Activated gamma-delta T cell (primary cell): ENCODE measurements at places on chromosomes 4 and X.

- no peak for DNase-seq
Observed at GRCh38 chr4:42412251-42412650, 15.0 kb downstream of the SHISA3 start.

GRCh38 chr4:51851090-51851936 lies 8.4 kb downstream of the DCUN1D4 start:
- no peak for DNase-seq

DNA sequence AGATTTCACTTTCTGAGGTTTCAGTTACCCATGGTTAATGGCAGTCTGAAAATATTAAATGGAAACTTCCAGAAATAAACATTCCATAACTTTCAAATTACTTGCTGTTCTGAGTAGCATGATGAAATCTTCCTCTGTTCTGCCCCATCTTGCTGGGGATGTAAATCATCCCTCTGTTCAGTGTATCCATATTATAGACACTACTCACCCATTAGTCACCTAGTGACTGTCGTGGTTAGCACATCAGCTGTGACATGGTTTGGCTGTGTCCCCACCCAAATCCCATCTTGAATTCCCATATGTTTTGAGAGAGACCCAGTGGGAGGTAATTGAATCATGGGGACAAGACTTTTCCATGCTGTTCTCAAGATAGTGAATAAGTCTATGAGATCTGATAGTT lies 125.5 kb upstream of the GIMD1 start:
- no peak for DNase-seq

DNA sequence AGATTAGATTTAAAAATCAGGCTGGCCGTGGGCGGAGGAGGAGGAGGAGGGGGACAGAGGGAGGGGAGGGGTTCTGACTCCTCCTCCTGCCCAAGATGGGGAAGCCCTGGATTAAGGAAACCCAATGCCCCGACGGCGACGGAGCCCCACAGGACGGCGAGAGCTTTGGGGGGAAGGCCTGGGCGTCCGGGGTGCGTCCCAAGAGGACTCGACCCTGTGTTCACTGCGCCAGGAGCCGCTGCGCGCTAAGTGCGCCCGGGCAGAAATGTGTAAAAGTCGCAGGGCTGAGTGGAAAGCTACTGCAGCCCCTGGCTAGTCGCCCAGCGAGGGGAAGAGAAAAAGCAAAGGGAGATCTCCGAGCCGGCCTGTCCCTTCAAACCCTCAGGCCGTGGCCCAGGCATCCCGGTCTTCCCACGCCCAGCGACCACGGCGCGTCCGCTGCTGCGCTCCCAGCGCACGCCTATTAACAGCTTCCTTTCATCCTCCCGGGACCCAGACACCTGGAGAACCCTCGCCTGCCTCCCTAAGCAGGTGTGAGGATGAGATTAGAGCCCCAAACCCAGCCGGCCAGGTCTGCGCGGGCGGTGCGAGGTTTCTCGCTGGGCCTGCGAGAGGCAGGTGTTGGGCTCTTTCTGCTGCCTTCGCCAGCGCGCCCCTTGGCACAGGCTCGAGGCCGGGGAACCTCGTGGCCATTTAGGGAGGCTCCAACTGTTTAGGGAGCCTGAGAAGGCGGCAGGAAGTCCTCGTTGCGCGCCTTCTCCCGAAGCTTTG lies 1.4 kb upstream of the RPS6KA3 start:
- DNase-seq = peak; percentile 12

DNA sequence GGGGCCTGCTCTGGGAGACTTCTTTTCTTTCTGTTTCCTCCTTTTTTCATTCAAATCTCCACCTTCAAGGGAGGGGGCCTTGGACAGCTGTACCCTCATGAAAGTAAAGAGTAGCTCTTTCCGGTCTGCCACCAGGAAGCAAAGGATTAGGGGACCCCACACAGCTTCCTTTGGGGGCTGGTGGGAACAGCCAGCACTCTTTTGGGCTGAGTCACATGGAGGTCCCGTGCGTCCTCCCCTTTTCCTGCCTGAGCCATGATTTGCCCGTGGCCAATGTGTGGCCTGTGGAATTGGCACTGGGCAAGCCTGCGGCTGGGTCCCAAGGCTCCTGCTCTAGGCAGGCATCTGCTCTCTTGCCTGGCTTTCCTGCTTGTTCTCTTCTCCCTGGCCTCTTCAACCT lies 65.5 kb downstream of the FHDC1 start:
- DNase-seq = no peak

GRCh38 chrX:68059469-68059868 lies 373.8 kb downstream of the OPHN1 start:
- no peak for DNase-seq

DNA sequence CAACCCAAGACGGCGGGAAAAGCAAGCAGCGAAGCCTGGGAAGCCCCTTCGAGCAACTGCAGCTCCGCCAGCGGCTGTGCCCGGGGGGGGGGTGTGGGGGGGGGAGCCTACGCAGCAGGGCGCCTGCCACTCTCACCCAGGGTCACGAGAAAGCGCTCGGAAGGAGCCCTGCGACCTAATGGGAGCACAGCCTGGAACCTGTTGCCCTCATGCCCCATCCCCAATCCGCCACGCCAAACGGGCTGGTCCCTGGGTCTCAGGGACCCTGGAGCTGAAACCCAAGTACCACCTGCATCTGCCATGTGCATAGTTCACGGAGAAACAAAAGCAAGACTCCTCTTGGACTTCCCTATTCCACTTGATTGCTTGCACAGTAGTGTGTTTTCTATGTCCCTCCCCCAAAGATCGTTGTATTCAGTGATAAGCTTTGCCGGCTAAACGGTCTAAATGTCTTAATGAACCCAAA lies 359 bp upstream of the GAB3 start:
- DNase-seq = no peak

GRCh38 chr4:19534159-19534558 lies 717.5 kb upstream of the SLIT2 start:
- DNase-seq = no peak

DNA sequence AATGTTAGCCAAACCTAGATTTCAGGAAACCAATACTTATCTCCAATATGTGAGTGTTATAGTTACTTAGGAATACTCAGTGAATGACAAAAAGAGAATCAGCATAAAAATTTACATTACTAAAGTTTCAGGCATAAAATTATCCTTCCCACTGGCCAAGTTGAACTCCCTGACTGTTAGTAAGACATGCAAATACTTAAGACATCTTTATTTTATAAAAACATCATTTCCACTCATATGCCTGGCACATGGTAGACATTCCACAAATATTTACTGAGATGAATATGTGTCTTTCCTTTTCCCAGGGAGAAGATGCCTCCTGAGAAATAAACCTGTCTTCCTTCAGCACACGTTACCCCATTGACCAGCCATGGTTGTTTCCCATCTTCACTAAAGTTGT lies 7.3 kb downstream of the VEGFD start:
- no peak for DNase-seq

GRCh38 chrX:46588263-46588662 lies 14.7 kb downstream of the CHST7 start:
- no peak for DNase-seq

DNA sequence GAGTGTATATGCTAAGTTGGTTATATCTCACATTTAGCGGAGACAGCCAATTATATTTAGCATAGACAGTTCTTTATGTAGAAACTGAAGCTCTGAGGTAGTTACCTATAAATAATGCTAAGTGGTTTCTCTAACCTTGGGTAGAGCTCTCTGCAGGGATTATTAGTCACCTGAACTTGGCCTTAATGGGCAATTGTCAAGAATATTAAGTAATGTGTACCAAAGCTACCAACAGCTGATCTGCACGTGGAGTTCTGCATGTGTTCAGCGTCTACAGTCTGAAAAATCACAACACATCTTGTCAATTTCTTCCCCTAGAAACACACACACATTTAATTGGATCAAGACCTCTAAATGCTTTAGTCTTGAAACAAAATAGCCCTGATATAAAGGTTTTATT lies 740.6 kb upstream of the FAM241A start:
- DNase-seq = no peak

- DNase-seq = no peak
Observed at GRCh38 chr4:158799856-158800255, 31.0 kb downstream of the FNIP2 start.

DNA sequence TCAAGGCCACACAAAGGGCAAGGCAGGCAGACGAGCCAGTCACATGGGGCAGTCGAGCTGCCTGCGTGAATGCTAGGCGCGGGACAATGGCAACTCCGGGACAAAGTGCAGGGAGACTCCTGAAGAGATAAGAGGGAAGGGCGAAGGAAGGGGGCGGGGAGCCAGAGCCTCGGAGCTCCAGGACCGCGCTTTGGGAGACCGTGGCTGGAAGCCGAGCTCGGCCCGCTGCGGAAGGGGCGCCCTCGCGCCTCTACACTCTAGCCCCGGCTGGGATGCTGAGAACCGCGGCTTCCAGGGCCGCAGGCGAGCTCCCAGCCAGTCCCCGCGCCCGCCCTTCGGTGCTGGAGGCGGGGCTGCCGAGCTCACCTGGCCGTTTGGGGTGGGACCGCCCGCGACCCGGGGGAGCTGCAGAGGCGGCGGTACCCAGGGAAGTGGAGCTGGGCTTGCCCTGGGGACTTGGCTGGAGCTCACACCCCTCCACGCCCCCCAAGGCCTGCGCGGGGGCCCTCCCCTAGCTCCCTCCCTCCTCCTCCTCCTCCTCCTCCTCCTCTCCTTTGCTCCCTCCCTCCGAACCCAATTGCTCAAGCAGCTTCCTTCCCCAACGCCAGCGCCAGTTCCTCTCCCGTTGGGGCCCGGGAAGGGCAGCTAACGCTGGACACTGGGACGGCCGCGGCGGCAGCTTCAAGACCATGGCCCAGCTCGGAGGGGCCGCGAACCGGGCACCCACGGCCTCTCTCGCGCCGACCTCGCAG lies at the start of gene SOWAHD:
Gene SOWAHD (plus strand): TSS at position 610 of the 752 bp plus-strand sequence. CDS start 80 bp downstream, at position 690.
- peak; percentile 20 for DNase-seq

DNA sequence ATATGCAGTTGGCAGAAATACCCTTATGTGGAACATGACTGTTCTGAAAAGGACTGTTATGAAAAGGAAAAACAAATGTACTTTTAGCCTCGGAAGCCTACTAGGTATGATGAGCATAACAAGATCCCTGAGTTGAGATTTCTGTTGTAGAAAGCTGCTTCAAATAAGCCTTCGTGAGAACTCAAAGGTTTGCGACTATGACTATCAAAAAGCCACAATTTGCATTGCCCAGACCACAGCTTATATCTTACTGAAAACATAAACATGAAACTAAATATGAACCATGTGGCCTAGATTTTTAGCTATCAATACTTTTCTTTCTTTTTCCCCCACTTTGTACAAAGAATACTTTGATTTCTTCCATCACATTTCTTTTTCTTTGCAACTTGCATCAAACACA lies 398.2 kb upstream of the LCORL start:
- no peak for DNase-seq

- no peak for DNase-seq
Observed at GRCh38 chr4:55358668-55359067, 12.6 kb downstream of the SRD5A3 start.

GRCh38 chrX:105608745-105609144 lies 213.6 kb upstream of the NRK start:
- DNase-seq = no peak

GRCh38 chr4:159052315-159052714 lies 50.6 kb upstream of the RAPGEF2 start:
- DNase-seq = no peak

DNA sequence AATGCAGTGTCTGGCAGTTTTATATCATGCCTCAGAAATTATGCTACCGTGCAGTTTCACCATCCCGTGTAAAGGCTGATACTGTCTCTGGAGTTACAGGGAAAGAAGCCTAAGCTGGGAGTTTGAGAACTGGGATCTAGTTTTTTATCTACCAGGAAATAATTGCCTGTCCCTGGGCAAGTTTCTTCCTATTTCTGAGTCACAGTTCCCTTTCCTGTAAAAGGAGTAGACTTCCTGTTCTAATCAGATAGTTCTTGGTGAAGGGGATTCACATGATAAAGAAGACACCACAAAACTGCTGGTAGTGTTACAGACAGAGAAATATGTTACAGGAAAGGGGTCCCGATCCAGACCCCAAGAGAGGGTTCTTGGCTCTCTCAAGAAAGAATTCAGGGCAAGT lies 17.1 kb downstream of the HERC3 start:
- DNase-seq = no peak

- DNase-seq = no peak
Observed at GRCh38 chr4:37644962-37645361, 41.2 kb downstream of the RELL1 start.

GRCh38 chr4:71417150-71417549 lies 78.3 kb downstream of the SLC4A4 start:
- DNase-seq = no peak
